Stimulated activated CD8-positive, alpha-beta memory T cell treated with anti-CD3 and anti-CD28 coated beads, Interleukin-4, amount 100 ng/mL, for 48 hours (primary cell): ENCODE measurements at places on chromosomes 16 and 17.
A peak's percentile ranks its signal among the peaks of the same experiment; 100 is the strongest.

DNA sequence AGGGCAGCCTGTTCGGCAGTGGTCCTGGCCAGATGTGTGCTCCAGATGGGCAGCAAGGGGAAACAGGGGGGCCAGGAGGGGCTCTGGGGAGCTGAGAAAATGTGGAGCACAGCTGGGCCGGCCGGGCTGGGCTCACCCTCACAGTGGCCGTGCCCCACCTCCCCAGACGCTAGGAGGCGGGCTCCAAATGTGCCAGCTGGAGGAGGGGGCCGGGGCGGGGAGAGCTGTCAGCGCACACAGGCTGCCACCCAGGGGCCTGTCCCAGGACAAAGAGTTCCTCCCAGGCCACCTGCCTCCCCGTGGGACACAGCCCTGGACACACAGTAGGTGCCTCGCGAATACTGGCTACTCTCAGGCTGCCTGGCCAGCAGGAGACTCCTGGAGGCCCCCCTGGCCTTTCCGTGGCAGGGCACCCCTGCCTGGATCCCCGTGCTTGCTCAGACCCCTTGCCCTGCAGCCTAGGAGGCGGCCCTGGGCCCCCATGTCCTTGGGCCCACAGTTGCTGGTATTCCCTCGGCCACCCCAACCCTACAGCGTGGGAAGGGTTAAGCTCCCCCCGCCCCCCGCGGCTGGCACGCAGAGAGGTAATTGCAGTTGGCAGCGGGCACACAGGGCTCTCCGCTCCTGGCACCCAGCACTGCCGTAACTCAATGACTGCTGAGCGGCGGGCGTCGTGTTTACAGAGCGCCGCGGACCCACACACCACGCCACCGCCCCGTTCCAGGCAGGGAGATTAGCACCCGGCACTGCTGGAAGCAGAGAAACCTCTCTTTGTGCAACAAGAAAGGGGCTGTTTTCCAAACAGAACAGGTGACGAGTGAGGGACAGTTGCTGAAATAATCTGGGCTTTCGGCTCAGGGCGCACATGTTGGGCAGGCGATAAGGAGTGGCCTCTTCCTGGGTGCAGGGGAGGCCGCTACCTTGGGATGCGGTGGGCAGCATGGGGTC lies 32.2 kb downstream of the BAHCC1 start:
- no peak for DNase-seq

- peak; percentile 42 for DNase-seq
Measured at GRCh38 chr17:38352245-38353085, 821 bp downstream of the SOCS7 start.

DNA sequence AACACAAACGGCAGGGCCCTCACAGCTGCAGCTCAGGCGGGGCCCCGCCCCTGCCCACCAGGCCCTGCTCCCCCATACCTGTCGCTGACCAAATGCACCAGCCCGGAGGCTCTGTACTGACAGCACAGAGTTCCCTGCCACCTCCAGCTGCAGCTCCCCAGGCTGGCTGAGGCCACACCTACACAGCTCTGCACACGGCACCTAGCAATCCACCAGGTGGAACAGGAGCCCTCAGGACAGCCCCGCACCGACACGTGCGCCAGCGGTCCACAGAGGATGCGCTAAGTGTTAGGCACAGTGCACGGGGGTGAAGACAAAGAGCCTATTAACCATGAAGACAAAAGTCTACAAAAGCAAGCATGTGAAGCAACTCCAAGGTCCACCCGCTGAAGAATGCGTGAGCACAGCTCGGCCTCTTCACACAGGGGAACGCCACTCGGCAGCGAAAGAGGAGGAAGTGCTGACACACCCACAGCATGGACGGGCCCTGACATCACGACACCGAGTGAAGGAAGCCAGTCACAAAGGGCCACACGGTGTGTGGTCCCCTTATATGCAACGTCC lies 5.4 kb downstream of the ZCCHC14 start:
- peak; percentile 32 for DNase-seq

DNA sequence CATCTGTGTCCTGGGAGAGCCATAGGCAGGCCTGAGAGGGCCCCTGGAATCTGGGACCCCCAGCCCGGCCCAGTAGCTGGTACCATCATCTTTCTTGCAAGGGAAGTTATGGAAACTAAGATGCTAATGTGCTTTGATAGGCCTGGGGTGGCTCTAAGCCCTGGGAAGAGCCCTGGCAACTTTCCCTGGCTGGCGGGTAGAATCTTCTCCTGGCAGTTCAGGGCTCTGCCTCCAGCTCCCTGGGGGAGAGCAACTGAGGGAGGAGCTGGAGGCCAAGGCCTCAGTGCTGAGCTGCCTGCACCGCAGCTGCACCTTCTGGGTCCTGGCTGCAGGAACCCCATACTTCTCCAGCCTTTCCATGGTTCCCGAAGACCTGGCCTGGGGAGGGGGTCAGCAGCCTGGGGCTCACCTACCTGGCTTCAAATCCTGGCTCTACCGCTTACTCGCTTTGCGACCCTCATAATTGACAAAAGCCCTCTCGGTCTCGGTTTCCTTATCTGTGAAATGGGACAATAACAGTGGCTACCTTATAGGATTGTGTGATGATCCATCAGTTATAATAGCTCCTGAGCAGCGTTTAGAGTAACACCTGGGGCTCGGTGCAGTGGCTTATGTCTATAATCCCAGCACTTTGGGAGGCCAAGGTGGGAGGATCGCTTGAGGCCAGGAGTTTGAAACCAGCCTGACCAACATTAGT lies 333.7 kb downstream of the SEC14L1 start:
- DNase-seq, result no peak

DNA sequence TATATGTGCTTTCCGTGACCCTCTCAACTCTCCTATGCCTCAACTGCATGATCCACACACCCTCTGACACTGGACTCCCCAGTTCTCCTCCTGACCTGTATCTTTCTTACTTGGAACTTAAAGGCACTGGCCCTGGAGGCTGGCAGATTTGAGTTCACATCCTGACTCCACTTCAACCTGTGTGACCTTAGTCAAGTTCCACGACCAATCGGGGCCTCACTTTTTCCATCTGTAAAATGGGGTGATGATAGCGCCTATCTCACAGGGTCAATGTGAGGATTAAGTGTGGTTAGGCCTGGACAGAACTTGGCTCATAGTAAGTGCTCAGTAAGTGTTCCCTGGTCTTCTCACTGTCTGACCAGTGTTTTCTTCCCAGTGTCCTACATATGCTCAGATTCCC lies 25.1 kb downstream of the MARF1 start:
- DNase-seq, result no peak

GRCh38 chr17:13182854-13183253 lies 165.0 kb upstream of the ELAC2 start:
- no peak for DNase-seq

DNA sequence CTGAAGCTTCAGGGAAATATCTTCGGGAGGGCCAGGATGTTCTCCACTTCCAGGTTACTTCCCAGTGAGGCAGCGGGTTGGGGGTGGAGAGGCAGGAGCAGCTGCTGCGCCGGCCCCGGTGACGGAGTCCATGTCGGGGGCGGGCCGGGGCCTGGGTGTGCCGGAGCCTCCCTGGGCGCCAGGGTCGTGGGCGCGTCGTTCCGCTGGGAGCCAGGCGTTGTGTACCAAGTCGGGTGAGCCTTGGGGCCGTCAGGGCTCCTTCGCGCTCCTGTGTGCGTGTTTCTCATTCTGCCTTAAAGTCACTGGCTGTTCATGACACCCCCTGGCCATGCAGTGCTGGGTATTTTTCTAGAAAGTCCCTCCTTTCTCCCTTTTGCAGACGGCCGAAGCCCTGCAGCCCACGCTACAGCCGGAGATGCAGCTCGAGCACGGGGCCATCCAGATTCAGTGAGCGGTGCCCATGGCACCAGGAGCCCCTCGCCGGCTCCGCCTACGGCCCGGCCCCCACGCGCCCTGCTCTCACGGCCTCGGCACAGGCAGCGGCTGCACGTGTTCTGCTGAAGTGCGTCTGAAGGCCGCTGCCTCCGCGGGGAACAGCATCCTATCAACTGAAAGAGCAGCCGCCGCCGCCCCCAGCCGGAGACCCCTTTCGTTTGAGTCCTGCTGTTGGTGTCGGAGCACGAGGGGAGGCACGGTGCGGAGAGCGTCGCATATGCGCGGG lies 125.1 kb downstream of the BANP start:
- DNase-seq, result no peak

- DNase-seq, result no peak
Measured at GRCh38 chr16:19359556-19359955, 58.1 kb upstream of the TMC5 start.

GRCh38 chr17:27415120-27415795 lies 41.0 kb upstream of the KSR1 start:
- no peak for DNase-seq
